Right cardiac atrium (tissue), 5 donors: ENCODE measurements at places on chromosomes 3 and 15. TPM values are rescaled to one million over a fixed set of nuclear protein-coding genes. Genes with fewer than 3 reads are reported as not detected.

The THPO gene
- total RNA-seq: 0.31 TPM

The MLH1 gene
- total RNA-seq: 38.9 TPM

The HCN4 gene
- 46.2 TPM for total RNA-seq

The THBS1 gene
- total RNA-seq: 36.5 TPM

The ITGB5 gene
- 115 TPM for total RNA-seq
